ENCODE measurements at places on chromosomes 4 and X. TPM values are rescaled to one million over a fixed set of nuclear protein-coding genes. Genes with fewer than 3 reads are reported as not detected.

F8 gene
- 47.1 TPM for total RNA-seq

GAGE12F gene
- not detected for total RNA-seq

SPP1 gene
- 4.6 TPM for total RNA-seq

SUPT20HL1 gene
- not detected for total RNA-seq

HTN1 gene
- not detected for total RNA-seq

JADE3 gene
- 5.1 TPM for total RNA-seq

RASSF6 gene
- total RNA-seq, result 8.3 TPM

CCNA2 gene
- total RNA-seq, result 4.2 TPM

CUL4B gene
- 32.7 TPM for total RNA-seq

SHOX gene
- total RNA-seq, result not detected

- no peak overlapping the region for H3K27ac ChIP-seq
- no peaks in the 10 kb centered on the region for H3K27me3 ChIP-seq
- no peaks in the 10 kb centered on the region for H3K36me3 ChIP-seq
Measured at GRCh38 chr4:46444318-46445000, 54.5 kb upstream of the GABRA2 start.

- no peaks in the 10 kb centered on the region for H3K4me1 ChIP-seq
- no peaks in the 10 kb centered on the region for H3K27me3 ChIP-seq
- H3K27ac ChIP-seq, result no peak overlapping the region
- no peaks in the 10 kb centered on the region for H3K36me3 ChIP-seq
- no peak overlapping the region for H3K4me3 ChIP-seq
Measured at GRCh38 chr4:113328514-113328913, 279.1 kb downstream of the ANK2 start.

- DNase-seq, result no peak
- H3K27me3 ChIP-seq, result no peaks in the 10 kb centered on the region
- no peaks in the 10 kb centered on the region for H3K36me3 ChIP-seq
- H3K4me1 ChIP-seq, result no peaks in the 10 kb centered on the region
- no peak overlapping the region for H3K4me3 ChIP-seq
Measured at GRCh38 chrX:80290834-80291233, 129.4 kb upstream of the TENT5D start.

- no peak overlapping the region for H3K27ac ChIP-seq
- no peaks in the 10 kb centered on the region for H3K27me3 ChIP-seq
- no peak overlapping the region for H3K4me3 ChIP-seq
- H3K4me1 ChIP-seq, result no peaks in the 10 kb centered on the region
Measured at GRCh38 chr4:155007660-155008176, 200.7 kb upstream of the NPY2R start.

- H3K27me3 ChIP-seq, result no peaks in the 10 kb centered on the region
- H3K27ac ChIP-seq, result peak overlapping the region; percentile 90
- H3K36me3 ChIP-seq, result no peaks in the 10 kb centered on the region
Measured at GRCh38 chrX:41921492-41922430, 1.6 kb downstream of the CASK start.

GRCh38 chr4:85391071-85391470, 83.9 kb upstream of the ARHGAP24 start:
- H3K36me3 ChIP-seq, result no peaks in the 10 kb centered on the region
- no peak overlapping the region for H3K27ac ChIP-seq
- H3K4me1 ChIP-seq, result no peaks in the 10 kb centered on the region
- H3K4me3 ChIP-seq, result no peak overlapping the region

- no peak for DNase-seq
- H3K4me1 ChIP-seq, result no peaks in the 10 kb centered on the region
- no peaks in the 10 kb centered on the region for H3K36me3 ChIP-seq
- H3K27me3 ChIP-seq, result no peaks in the 10 kb centered on the region
- no peak overlapping the region for H3K27ac ChIP-seq
- no peak overlapping the region for H3K4me3 ChIP-seq
Measured at GRCh38 chr4:85611661-85612060, 136.7 kb downstream of the ARHGAP24 start.

GRCh38 chr4:148868191-148868590, 426.0 kb upstream of the NR3C2 start:
- H3K36me3 ChIP-seq, result no peaks in the 10 kb centered on the region
- no peaks in the 10 kb centered on the region for H3K4me1 ChIP-seq
- no peak for DNase-seq

GRCh38 chr4:110480031-110480549, 4.1 kb downstream of the ENPEP start:
- H3K27me3 ChIP-seq, result no peaks in the 10 kb centered on the region
- peaks cover 8% of the 10 kb centered on the region for H3K4me1 ChIP-seq
- DNase-seq, result no peak
- H3K36me3 ChIP-seq, result no peaks in the 10 kb centered on the region
- no peak overlapping the region for H3K27ac ChIP-seq

DNA sequence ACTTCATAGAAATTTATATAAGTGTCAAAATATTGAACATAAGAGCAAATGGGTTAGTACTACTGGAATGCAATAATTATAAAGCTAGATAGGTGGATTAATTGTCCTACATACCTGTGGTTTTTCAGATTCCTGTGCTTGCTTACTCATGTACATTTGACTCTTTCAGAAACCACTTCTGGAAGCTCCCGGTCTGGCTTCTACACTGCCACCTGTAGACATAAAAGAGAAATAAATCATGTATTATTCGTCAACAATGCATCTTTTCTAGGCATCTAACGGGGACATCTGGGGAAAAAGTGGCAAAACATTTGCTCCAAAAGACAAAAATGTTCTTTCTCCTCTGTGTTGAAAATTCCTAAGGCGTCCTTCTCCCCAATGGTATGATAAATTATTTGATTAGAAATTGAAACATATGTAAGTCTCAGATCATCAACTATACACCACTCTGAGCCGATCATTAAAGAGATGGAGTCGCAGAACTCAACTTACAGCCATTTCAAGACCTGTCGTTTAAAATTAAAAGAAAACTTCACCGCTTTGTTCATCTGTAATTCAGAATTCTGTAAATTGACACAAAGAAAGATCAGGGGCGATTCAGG, 648.7 kb upstream of the DIPK2B start:
- no peaks in the 10 kb centered on the region for H3K36me3 ChIP-seq
- no peak for DNase-seq
- H3K4me3 ChIP-seq, result peak overlapping the region; percentile 68
- no peaks in the 10 kb centered on the region for H3K27me3 ChIP-seq
- H3K27ac ChIP-seq, result no peak overlapping the region

- H3K27ac ChIP-seq, result peak overlapping the region; percentile 48
- DNase-seq, result no peak
- peaks cover 7% of the 10 kb centered on the region for H3K4me1 ChIP-seq
- no peak overlapping the region for H3K4me3 ChIP-seq
Measured at GRCh38 chrX:21974011-21974385, 33.5 kb downstream of the SMS start.

- H3K4me1 ChIP-seq, result no peaks in the 10 kb centered on the region
- H3K4me3 ChIP-seq, result no peak overlapping the region
- no peaks in the 10 kb centered on the region for H3K36me3 ChIP-seq
- no peak overlapping the region for H3K27ac ChIP-seq
- no peak for DNase-seq
Measured at GRCh38 chrX:135536877-135537276, 16.4 kb downstream of the INTS6L start.

DNA sequence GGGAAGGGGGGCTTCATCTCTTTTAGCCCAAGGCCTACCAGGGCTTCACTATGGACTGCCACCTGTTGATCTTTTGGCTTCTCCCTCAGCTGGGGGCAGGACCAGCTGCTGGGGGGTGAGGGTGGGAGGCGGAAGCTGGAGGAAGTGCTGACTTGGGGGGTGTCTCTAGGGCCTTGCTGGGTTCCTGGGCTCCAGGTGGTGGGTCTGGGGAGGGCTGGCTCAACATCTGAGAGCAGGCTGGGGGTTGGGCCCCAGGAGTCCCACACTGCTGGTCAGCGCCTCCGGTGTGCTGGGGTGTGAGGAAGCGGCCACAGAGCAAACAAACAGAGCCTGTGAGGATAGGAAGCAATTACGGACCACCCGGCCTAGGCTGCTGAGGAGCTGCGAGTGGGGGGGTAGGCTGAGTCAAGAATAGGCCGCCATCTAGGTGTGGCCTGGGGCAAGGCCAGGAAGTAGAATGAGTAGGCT, 85.7 kb downstream of the EFNB1 start:
- no peaks in the 10 kb centered on the region for H3K4me1 ChIP-seq
- H3K36me3 ChIP-seq, result no peaks in the 10 kb centered on the region
- DNase-seq, result no peak
- no peak overlapping the region for H3K27ac ChIP-seq

GRCh38 chrX:155127465-155127864, 56.2 kb downstream of the BRCC3 start:
- H3K4me1 ChIP-seq, result no peaks in the 10 kb centered on the region
- DNase-seq, result no peak

DNA sequence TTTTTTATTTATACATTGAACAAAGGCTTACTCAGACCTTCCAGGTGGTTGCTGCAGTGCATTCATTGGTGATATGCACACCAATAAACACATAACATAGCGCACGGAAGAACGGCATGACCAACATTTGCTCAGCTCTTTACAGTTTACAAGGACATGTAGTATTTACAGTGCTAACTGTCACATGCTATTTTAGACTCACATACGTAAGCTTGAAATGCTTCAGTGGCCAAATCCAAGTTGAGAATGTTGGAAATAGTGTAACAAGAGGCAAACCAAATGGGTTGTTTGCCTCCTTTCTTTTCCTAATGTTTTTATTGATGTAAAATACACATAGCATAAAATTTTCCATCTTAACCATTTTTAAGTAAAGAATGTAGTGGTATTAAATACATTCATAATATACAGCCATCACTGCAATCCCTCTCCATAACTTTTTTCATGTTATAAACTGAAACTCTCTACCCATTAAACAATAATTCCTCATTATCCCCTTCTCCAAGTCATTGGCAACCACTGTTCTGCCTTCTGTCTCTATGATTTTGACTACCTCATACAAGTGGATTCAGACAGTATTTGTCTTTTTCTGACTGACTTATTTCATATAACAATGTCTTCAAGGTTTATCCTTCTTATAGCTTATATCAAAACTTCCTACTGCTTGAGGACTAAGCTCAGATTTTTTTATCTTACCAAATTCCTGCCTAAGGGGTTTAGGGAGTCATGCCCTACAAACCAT, 1722.9 kb upstream of the AGA start:
- H3K27me3 ChIP-seq, result no peaks in the 10 kb centered on the region
- H3K4me3 ChIP-seq, result no peak overlapping the region
- no peaks in the 10 kb centered on the region for H3K36me3 ChIP-seq
- H3K4me1 ChIP-seq, result no peaks in the 10 kb centered on the region

DNA sequence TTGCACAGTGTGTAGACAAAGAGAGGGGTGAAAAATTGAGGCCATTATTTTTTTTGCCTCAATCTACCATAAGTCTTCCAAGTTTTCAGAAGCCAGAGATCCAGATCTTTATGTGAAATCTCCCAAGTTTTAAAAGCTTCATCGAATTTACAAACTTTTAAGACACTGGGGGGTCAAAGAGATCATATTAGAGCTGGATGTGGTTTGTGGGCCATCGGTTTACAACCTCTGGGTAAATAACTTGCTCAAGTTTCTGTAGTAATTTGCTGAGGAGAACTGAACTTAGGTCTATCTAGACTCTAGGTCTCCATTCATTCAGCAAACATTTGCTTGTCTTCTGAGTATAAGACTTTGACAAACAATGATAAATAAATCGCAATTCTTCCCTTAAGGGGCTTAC, 54.0 kb upstream of the CHRNA9 start:
- H3K4me3 ChIP-seq, result no peak overlapping the region
- H3K27me3 ChIP-seq, result no peaks in the 10 kb centered on the region
- no peak overlapping the region for H3K27ac ChIP-seq

- H3K4me3 ChIP-seq, result no peak overlapping the region
- peaks cover 8% of the 10 kb centered on the region for H3K4me1 ChIP-seq
- H3K36me3 ChIP-seq, result no peaks in the 10 kb centered on the region
- no peak overlapping the region for H3K27ac ChIP-seq
Measured at GRCh38 chr4:5955201-5955821, 62.4 kb upstream of the CRMP1 start.

GRCh38 chrX:143934542-143934941, 50.7 kb downstream of the UBE2NL start:
- no peaks in the 10 kb centered on the region for H3K36me3 ChIP-seq
- no peak overlapping the region for H3K27ac ChIP-seq
- no peak overlapping the region for H3K4me3 ChIP-seq
- H3K4me1 ChIP-seq, result no peaks in the 10 kb centered on the region

DNA sequence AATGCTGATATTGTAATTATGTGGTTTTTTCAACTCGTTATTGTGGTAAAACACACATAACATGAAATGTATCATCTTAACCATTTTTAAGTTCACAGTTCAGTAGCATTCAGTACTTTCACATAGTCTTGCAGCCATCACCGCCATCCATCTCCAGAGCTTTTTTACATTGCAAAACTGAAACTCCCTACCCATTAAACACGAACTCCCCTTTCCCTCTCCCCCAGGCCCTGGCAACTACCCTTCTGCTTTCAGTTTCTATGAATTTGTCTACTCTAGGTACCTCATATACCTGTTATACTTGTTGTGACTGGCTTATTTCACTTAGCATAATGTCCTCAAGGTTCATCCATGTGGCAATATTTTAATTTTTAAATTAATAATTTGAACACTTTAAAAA, 380.6 kb downstream of the MAPK10 start:
- DNase-seq, result no peak
- H3K4me1 ChIP-seq, result no peaks in the 10 kb centered on the region
- H3K27me3 ChIP-seq, result no peaks in the 10 kb centered on the region
- no peak overlapping the region for H3K27ac ChIP-seq
- H3K4me3 ChIP-seq, result no peak overlapping the region

DNA sequence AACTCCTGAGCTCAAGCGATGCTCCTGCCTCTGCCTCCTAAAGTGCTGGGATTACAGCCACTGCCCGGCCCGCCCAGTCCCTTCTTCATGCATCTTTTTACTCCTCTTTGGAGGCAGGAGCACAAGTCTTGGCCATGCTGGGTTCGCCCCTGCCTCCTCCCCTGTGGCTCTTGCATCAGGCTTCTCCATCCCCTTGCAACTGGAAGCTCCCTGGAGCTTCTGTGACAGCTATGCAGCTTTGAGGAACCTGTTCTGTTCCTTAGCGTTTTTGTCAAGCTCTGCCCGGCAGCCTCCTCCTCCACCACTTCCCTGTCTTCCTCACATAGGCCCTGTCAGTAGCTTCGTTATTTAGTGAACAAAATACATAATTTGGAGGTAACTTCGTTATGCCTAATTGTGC, 73.9 kb downstream of the PSAPL1 start:
- DNase-seq, result no peak
- no peaks in the 10 kb centered on the region for H3K36me3 ChIP-seq
- H3K4me3 ChIP-seq, result no peak overlapping the region
- no peak overlapping the region for H3K27ac ChIP-seq
- no peaks in the 10 kb centered on the region for H3K27me3 ChIP-seq
- H3K4me1 ChIP-seq, result peaks cover 13% of the 10 kb centered on the region

GRCh38 chr4:4395849-4396627, 9.1 kb downstream of the NSG1 start:
- H3K27me3 ChIP-seq, result no peaks in the 10 kb centered on the region
- no peak overlapping the region for H3K27ac ChIP-seq
- DNase-seq, result no peak
- no peaks in the 10 kb centered on the region for H3K4me1 ChIP-seq
- H3K36me3 ChIP-seq, result no peaks in the 10 kb centered on the region

DNA sequence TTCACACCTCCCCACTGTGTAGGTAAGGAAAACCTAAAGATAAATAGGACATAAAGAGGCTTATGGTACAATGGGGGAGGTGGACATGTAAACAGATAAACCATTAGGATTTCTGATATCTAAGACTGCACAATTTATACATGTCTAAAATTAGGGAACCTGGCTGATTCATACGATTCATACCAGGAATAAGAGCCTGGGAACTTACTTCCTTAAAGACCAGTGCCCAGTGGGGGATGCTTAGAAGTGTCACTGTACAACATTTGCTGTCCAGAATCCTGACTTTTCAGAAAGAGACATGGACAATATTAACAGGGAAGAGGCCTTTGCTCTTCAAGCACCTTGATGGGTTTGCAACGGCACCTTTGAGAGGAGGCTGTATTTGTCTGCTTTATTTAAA, 116.8 kb upstream of the KIT start:
- no peaks in the 10 kb centered on the region for H3K27me3 ChIP-seq
- peaks cover 6% of the 10 kb centered on the region for H3K4me1 ChIP-seq
- no peak overlapping the region for H3K4me3 ChIP-seq
- no peak overlapping the region for H3K27ac ChIP-seq
- H3K36me3 ChIP-seq, result no peaks in the 10 kb centered on the region
